ENCODE measurements at places on chromosomes 3 and 15.

- DNase-seq, result no peak
Observed at GRCh38 chr15:21270474-21270873, 169.8 kb downstream of the POTEB3 start.

GRCh38 chr15:89910891-89911626, 1.7 kb downstream of the ARPIN start:
- DNase-seq, result no peak

GRCh38 chr3:136960838-136961836, 3.4 kb downstream of the IL20RB start:
- DNase-seq, result no peak

- DNase-seq, result no peak
Observed at GRCh38 chr15:89081878-89082277, 6.4 kb upstream of the ABHD2 start.

DNA sequence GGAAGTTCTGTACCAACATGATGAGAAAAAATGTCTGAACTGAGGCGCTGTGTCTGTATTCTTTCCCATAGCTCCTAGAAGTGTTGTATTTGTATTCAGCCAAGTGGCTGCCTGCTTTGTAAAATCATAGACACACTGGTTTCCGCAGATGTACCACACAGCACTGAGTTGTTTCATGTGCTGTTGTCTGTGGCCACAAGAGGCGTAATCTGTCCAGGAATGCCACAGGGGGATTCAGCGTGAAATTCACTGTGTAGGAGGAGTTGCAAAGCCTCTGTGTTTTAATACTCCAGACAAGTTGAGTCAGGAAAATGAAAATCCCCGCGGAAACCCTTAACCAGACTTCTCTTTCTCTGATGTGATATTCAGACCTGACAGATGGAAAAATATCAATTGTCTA, 462.2 kb downstream of the NSUN3 start:
- DNase-seq, result no peak

DNA sequence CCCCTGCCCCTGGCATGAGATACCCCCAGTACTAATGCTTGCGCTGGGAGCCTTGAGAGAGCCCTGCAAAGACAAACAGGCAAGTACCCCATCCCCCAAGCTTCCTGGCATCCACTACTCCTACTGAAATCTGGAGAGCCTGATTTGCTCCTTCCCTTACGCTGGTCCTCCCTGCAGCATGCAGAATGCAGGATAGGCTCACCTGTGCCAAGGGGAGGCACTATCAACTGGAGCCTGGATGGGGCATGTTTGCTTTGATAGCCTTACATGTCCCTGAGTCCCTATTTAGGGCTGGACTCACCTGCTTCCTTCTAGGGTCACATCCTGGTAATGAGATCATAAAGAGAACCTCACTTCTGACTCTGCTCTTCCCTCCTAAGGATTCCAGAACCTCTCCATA, 42.9 kb downstream of the RAB11A start:
- DNase-seq, result no peak

DNA sequence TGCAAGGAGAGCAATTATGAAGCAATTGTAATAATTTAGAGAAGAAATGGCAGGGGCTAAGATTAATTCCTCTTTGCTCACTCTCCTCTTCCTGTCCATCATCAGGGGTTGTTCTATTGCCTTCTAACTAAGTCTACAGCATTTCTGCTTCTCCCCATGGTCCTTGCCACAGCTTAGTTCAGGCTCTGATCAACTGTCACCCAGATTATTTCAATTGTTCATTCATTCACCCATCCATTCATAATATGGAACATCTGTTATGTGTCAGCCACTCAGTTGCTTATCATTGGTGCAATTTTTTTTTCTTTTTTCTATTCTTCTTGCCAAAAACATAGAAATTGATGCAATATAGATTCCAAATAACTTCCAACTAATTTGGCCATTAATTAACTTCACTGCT, 93.2 kb downstream of the CD47 start:
- no peak for DNase-seq

DNA sequence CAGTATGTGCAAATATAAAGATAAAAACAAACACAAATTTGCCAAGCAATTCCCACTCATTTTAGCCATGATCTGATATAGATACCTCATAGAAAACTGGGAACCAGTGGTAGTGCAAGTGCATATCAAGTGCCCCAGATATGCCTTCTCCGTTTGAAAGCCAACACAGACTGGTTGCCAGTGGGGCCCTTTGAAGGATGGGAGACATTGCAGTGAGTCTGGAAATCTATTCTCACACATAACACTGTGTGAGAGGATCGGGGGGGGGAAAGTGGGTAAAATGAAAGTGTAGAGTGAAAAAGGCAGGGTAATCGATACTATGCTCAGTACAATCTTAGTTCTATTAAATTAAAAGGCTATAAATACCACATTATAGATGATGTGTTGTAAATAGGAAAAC, 83.0 kb downstream of the CBLB start:
- DNase-seq, result no peak

- no peak for DNase-seq
Observed at GRCh38 chr3:61645148-61645547, 83.8 kb downstream of the PTPRG start.

DNA sequence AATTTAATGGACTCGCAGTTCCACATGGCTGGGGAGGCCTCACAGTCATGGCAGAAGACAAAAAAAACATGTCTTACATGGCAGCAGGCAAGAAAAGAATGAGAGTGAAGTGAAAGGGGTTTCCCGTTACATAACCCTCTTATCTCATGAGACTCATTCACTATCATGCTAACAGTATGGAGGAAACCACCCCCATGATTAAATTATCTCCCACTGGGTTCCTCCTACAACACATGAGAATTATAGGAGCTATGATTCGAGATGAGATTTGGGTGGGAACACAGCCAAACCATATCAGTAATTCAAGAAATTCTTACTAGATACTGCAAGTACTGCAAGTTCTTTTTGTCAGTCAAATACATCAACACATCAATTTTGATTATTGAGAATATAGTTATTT, 311.4 kb upstream of the SLITRK3 start:
- no peak for DNase-seq

- DNase-seq, result no peak
Observed at GRCh38 chr3:123914829-123915228, 30.7 kb upstream of the MYLK start.

- peak; percentile 75 for DNase-seq
Observed at GRCh38 chr3:33063651-33064051, 33.3 kb downstream of the GLB1 start.

DNA sequence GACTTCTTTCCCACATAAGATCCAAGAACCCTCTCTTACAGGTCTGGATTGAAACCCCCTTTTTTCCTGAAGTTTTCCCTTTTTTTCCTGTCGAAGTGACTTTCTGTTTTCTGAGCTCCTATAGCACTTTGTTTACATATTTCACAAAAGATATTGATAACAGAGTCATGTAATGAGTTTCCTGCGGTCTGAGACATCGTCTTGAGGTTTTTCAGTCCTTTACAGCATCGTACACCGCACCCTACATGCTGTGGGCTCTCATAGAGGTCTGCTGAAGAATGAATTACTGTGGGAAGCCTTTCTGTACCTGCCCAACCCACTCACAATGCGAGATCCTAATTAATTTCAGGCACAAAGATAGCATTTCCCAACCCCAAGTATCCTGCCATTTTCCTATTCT, 53.1 kb downstream of the MCF2L2 start:
- no peak for DNase-seq

GRCh38 chr15:94236608-94237007, 5.2 kb downstream of the MCTP2 start:
- DNase-seq, result no peak

DNA sequence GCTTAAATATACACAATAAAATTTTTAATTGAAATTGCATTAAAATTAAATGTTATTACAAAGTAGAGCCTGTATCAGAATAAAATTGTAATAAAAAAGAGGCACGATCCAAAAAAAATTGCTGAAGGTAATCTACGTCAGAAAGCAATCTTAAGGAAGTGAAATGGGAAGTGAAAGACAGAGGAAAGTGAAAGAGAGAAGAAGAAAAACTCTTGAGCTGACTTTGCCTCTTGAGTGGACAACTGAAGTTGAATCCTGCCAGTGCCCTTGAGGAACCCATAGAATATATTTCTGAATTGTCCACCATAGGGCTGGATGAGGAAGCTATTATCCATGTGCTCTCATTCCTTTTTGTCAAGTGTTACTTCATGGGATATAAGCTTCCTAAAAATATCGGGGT, 285.1 kb upstream of the STAC start:
- DNase-seq, result no peak

- DNase-seq, result no peak
Observed at GRCh38 chr3:32868719-32869512, 51.1 kb downstream of the TRIM71 start.

DNA sequence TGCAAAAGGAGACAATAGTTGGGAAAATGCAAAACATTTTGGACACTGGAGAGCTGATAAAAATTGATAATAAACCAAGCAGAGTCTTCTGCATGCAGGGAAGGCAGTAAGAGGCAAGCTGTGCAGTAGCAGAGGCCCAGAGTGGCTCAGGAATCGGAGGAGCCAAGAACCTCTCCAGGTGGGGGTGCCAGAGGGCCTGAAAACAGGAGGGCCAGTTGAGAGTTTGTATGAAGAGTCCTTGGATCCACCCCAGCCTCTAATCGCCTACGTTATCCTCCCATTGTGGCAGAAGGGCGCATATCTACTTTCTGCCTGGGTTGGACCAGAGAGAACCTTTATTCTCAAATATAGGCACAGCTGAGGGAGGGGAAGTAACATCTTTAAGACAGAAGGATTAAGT, 48.9 kb upstream of the RBP1 start:
- no peak for DNase-seq

DNA sequence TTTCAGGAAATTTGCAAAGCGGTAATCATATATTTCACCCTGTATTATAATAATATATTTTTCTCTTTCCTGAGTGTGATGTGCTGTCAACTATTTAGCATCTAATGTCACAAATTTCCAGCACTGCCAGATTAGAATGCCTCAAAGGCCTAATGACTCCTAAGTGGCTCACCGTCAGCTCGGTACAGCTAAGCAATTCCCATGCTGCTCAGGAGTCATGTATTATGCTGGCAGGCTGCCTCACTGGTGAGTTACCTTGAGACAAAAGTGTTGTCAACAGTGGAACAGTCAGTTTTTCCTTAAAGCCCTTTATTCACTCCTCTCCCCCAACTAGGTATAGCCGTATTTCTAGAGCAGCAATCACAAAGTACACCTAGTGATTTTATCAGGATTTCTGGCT, 83.6 kb downstream of the NSUN3 start:
- DNase-seq, result no peak

DNA sequence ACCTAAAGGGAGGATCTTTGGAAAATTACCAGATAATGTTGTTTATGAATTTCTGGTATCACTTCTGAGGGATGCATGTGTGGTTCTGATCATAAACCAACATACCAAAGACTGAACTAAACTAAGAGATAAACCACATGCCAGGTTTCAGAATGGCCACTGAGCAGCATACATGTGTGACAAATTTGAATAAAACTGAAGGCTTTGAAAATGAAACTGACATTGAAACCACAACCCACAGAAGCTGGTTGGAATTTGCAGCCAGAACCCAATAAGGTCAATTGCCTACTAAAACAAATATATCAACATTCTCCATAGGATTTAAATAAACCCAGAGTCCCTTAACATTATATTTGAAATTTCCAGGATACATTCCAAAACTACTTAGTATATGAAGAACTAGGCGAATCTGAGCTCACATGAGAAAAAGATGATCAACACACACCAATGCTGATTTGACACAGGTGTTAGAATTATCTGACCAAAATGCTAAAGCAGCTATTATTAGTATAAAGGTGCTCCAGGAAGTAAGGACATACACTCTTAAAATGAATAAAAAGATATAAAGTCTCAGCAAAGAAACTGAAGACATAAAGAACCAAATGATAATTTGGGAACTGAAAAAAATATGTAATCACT, 125.0 kb downstream of the ZNF280D start:
- no peak for DNase-seq

- DNase-seq, result no peak
Observed at GRCh38 chr15:26771168-26771567, 1.7 kb downstream of the GABRB3 start.

DNA sequence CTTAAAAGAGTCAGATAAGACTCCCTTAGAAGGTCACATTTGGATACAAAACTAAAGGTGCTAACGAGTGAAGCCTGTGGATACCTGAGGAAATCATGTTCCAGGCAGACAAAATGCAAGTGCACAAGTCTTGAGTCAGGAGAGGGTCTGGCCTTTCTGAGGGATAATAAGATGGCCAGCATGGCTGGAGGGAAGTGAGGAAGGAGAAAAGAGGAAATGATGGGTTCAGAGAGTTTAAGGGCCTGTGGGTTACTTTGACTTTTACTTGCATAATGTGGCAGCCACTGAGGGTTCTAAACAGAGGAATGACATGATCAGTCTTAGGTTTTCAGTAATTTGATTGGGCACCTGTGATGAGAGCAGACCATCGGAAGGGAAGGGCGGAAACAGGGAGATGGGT, 3.5 kb upstream of the ROPN1B start:
- no peak for DNase-seq

DNA sequence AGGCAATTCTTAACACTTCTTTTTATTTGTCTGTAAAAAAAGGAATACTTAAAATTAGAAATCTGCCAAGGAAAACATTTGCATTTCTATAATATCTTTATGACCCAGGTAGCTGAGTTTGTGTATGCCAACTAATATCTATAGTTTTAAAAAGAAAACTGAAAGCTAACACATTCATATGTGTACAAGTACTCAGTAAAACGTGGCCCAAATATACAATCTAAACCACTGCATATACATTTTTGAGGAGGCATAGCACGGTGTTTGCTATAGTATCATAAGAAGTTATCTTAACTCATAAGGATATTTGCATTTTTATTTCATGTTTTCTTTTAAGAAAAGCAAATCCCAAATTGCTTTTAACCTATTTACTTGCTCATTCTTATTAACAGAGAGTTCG, 172.7 kb downstream of the ZBTB20 start:
- DNase-seq, result no peak

DNA sequence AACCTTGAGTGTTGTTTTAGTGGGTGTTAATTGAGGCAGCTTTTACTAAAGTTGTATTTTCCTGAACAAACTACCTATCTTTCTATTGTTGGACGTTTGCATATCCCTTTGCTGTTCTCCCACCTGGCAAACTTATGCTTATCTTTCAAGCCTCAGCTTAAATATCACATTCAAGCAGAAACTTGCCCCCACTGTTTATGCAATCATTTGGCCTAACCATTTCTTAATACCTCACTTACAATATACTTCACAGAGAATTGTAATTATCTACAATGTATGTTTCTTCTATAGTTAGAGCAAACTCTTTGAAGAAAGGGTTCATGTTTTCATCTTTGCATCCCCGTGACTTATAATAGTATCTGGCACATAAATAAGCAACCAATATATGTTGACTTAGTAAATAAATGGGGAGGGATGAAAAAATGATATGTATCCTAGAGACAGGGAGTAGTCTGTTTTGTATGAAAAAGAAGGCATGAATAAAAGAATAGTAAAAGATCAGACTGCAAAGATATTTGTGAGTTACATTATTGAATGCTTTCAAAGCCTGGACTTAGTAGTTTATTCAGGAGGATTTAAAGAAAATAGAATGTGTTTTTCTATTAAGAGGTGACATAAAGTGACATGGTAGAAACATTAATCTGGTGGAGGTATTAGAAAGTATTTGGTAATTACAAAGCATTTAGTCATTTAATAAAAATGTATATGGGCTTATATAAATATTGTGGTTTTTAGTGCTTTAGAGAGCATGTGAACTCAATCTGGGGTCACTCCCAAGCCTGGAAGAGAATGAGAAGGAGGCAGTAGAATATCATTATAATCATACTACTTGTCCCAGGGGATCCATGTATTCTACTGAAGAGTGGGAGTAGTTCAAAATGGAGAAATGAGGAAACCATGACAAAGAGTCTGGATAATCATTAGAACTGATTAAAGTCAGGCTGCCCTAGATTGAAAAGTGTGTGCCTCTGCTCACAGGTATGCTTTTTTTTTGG, 60.0 kb upstream of the DCBLD2 start:
- DNase-seq, result no peak

- DNase-seq, result no peak
Observed at GRCh38 chr3:23867400-23867799, 49.4 kb downstream of the NKIRAS1 start.

Measured in CD4-positive, alpha-beta T cell treated with Interleukin-2 at 100 ng/mL for 4 hours (primary cell).